Fibroblast of pulmonary artery (primary cell): ENCODE measurements at places on chromosomes 5 and 9.
A peak's percentile ranks its signal among the peaks of the same experiment; 100 is the strongest.

GRCh38 chr5:170383227-170383626, 5.9 kb downstream of the KCNMB1 start:
- no peak for DNase-seq

DNA sequence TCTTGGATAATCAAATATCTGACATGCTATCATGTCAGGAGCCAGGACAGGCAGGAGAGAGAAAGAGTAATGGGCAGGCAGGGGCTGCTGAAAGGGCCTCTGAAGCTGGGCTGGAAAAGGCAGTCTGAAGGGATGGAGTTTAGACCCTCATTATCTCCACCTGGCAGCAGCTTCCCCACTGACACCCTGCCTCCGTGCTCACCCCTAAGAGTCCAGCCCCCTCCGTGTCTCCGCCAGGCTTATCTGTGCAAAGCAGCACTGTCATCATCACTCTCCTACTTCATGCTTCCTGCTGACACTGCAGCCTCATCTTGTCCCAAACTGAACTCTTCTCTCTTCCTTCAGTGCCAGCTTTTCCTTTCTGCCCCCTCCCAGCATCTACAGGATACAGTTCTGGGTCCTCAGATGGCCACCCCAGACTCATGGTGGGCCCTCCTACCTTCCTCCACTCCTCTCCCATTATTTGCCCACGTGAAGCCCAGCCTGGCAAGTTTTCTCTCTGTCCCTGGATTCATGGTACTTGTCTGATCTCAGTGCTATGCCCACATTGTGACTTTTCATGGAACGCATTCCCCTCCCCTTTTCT, 70.9 kb upstream of the KLF9 start:
- peak; percentile 73 for DNase-seq

DNA sequence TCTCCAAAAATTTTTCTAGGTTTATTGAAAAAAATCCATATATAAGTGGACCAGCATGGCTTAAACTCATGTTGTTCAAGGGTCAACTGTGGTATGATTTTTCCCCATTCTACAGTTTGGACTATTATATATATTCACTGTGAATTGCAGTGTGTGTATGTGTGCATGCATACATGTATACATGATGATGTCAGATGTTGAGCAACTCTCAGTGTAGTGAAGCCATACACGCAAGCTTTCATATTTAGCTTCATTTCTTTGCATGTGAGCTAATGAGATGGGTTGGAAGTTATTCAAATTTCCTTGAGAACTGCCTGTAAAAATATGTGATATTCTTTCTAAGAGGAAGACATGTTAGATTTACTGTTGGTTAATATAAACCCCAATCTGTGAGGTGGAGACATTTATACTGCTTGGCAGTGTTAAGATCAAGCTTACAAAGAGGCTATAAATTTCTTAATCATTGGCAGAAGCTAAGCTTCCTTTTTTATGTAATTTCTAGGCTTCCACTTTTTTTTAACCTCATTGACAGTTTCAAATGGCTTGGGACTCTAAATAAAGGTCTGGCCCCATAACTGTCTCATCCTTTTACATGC, 134.8 kb downstream of the GABRG2 start:
- DNase-seq = no peak

DNA sequence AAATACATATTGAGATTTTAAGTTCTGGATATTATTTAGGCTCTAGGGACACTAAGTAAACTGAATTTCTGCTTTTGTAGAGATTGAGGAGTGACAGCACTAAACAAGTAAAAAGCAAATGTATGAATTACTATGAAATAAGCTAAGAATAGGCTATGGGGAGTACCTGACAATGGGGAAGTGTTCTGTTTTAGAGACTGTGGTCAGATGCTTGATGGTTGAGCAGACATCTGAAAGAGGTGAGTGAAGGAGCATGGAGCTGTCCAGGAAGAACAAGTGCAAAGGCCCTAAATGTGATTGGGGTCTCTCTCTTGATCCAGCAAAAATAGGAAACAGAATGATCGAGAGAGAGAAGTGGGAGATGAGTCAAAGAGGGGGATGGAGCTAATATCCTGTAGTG, 111.7 kb downstream of the JAKMIP2 start:
- no peak for DNase-seq

GRCh38 chr5:45334939-45335338, 361.2 kb downstream of the HCN1 start:
- DNase-seq = no peak

DNA sequence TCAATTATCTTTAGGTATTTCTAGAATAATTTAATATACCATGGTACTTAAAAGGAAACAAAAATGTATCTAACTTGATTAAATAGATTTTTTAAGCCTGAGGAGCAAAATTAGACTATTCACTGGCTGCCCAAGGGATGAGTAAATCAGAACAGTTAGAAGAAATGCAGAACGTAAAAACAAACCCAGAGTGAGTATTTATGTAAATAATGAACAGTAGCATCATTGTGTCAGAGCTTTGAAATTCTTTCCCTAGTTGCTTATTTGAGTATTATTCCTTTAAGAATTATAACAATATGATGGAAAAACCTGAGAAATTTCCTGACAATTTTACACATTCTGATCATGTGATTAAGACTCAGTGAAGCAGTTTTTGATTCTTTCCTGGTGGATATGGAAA, 200.9 kb downstream of the GDNF start:
- DNase-seq = no peak

- DNase-seq = no peak
Measured at GRCh38 chr5:77210091-77210963, at the start of gene PDE8B. Gene PDE8B, plus strand, starts transcription at chr5:77210680. Its CDS starts 246 bp downstream, at chr5:77210926.

GRCh38 chr9:4497855-4498254, 7.6 kb downstream of the SLC1A1 start:
- DNase-seq = peak; percentile 50

DNA sequence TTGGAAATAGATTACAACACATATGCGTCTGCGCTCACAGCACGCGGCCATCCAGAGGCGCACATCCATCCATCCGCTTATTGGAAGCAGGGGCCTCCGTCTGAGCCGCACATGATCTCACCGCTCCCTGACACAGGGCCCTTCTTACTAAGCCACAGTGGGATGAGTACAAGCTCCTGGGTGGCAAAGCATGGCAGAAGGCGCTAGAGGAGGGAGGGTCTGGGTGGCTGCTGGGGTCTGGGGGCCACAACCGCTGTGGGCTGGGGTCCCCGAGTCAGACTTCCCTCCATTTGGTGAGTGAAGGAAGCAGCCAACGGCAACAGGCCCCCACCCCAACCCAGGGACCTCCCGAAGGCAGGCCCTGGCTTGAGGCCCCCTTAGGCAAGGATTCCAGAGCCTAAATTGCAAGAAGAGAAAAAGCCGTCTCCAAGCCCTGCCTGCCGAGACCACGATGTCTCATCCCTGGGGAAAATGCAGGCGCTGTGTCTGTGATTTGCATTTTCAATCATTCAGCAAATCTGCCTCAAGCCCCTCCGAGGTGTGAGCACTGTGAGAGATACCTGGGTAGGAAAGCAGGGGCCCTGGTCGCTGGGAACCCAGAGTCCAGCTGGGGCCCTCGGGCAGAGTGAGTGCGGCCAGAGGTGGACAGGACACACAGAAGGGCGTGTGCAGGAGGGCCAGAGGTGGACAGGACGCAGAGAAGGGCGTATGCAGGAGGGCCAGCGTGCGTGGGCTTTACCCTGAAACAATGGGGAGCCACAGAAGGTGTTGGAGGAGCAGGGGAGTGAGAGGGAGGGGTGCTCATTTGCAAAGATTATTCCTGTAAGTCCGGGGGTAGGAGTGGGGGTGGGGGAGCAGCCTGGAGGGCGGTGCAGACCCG, 135.7 kb downstream of the OLFM1 start:
- no peak for DNase-seq

DNA sequence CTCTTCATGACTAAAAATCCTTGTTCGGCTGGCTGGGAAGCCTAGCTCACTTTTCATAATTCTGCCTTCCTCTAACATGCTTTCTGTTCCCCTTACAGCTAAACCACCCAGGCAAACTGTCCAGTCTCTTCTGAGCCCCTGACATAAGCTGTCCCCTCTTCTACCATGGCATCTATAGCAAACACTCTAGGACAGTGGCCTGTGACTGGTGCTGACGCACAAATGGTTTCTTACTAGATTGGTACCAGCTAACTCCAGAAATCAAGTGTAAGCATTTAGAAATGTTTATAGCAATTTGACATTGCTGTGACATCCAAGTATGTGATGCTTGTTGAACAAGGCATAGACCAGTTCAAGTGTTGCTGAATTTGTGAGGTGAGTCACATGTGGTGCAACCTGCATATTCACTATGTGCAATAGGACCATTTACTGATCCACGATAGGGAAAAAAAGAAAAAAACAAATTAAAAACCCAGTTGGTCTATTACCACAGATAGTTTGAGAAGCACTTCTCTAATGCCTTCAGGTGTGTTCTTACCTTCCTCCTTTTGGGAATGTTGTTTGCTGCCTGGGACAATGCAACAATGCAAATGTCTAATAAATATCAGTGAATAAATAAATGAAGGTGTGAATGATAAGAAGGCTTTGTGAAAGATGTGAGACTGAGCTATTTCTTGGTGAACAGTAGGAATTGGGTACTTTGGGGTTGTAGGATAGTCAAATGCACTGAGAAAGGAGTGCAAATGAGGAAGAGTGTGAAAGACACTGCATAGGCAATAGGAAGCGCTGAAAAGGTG, 22.4 kb downstream of the ELOVL7 start:
- DNase-seq = no peak

- peak; percentile 58 for DNase-seq
Measured at GRCh38 chr5:113166852-113167366, 190.3 kb downstream of the DCP2 start.

DNA sequence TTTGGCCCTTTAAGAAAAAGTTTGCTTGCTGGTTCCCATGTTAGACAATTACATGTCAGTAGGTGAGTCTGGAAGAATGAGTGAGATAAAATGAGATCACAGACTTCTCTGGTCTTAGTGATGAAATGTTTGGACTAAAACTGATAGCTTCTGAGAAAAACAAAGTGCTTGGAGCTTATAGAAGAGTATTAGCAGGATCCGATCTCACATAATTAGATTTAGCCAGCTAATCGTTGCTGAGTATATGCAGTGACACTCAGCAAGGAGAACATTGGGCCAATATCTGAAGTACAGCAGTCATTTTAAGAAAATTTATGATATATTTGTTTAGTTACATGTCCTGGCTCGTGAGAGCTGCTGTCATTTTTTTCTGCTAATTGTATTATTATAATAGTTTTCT, 135.8 kb downstream of the SNCAIP start:
- no peak for DNase-seq

DNA sequence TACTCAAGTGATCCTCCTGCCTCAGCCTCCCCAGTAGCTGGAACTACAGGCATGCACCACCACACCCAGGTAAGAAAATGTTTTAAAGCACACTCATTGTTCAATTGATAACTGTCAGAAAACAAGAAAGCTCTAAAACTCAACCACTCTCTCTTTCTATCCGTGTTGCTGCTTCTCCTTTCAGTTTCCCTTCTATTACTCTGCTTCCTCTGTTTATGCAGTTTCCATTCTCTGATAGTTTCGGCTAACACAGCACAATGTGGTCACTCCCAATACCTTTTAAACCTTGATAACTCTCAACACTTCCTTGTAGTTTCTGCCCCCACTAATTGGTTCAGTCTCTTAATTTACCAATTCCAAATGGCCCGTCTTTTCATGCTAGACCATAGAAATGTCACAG, 59.2 kb upstream of the NR4A3 start:
- no peak for DNase-seq

GRCh38 chr5:168304349-168304748, 12.9 kb downstream of the WWC1 start:
- no peak for DNase-seq

DNA sequence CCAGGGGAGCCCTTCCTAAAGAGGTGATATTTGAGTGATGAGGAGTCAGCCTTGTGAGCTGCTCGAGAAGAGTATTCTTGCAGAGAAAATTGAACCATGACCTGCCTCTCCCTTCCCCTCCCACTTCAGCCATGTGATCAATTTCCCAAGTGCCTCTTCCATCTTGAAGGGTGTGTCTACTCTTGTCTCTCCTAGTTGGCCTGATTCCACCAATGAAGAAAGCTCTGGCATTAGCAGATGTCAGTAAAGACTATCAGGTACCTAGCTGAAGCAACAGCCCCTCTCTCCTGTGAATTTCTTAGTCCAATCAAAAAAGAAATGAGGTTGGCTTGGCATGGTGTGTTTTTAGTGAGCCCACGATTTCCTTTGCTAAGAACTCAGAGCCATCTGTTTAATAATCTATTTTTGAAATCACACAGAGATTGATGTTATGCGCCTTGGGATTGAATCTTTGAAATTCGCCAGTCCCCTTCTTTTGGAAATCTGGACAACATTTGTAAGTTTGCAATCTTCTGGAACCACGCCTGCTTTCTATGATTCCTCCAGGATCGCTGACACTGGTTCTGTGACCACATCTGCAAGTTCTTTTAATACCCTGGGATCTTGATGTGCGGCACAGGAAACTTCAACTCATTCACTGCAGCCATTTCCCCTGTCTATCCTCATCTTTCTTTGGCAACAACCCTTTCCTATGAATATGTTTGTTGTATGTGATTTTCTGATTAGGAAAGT, 404.6 kb downstream of the DMRT2 start:
- no peak for DNase-seq

DNA sequence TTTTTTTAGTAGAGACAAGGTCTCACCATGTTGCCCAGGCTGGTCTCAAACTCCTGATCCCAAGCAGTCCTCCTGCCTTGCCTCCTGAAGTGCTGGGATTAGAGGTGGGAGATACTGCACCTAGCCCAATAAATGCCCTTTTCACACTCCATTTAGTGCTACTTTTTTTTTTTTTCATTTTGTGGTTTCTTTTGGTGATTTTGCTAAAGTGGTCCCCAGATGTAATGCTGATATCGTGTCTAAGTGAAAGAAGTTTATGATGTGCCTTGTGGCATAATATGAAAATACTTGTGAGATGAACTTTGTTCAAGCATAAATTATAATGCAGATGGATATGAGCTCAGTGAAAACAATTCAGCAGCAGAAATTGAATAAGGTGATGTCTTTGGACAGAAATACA, 227.4 kb downstream of the ARHGAP26 start:
- no peak for DNase-seq

GRCh38 chr9:21853414-21853813, 51.0 kb downstream of the MTAP start:
- DNase-seq = no peak

DNA sequence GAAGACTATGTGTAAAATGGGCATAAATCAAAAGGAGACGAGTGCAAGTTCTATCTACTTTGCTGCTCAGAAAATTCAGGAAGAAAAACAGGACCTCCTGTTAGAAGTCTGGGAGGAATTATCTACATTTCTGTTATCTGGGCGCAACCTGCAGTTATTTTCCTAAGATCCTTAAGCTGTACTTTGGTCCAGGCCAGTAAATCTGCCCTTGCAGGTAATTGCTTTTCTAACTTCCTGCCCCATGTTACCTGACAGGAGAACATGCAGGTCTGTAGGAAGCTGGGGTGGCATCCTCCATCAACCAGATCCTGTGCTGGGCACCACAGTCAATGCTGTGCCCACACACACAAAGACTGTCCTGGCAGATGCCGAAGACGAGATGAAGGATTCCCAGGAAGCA, 5.7 kb downstream of the CCNJL start:
- no peak for DNase-seq

GRCh38 chr9:80025796-80026520, 454.2 kb downstream of the TLE4 start:
- no peak for DNase-seq

- DNase-seq = peak; percentile 40
Measured at GRCh38 chr5:115423051-115423450, 121.5 kb downstream of the FEM1C start.

GRCh38 chr5:176560364-176560763, 11.2 kb downstream of the CDHR2 start:
- DNase-seq = no peak

- DNase-seq = peak; percentile 39
Measured at GRCh38 chr5:56278335-56278753, 45.2 kb upstream of the ANKRD55 start.

GRCh38 chr9:34887841-34888240, 70.2 kb upstream of the PHF24 start:
- DNase-seq = no peak

- DNase-seq = peak; percentile 97
Measured at GRCh38 chr5:27241564-27242257, 203.3 kb upstream of the CDH9 start.
